ENCODE measurements at places on chromosomes 16 and 17.

DNA sequence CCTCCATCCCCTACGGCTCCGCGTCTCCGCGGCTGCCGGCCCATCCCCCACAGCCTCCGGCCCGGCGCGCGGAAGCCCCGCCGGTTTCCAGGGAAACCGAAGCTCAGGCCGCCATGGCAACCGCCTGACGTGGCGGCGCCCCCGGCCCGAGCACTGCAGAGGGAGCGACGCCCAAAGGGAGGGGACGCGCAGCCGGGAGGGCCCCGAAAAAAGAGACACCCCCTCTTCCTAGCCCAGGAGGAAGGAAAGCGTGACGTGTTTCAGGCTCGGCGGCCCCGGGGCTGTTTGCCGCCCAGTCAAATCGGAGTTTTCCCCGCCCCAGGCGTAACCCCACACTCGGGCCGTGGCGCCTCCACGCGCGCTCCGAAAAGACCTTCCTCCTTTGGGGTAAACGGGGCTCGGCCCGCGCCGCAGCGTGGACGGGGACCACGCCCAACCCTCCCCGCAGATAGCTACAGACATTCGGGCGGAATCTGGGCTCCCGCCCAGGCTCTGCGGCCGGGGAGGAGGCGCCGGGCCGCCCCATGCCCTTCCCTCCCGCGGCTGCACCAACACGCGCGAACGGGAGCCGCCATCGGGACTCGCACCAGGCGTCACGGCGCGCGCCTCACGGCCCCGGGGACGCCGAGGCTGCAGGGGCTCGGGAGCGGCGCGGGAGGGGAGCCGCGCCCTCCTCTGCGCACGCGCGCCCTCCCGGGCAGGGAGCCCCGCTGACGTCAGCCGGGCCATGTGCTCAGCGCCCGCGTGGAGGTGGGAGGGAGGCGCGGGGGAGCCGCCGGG, 7.5 kb downstream of the MNT start:
- DNase-seq = peak; percentile 82

DNA sequence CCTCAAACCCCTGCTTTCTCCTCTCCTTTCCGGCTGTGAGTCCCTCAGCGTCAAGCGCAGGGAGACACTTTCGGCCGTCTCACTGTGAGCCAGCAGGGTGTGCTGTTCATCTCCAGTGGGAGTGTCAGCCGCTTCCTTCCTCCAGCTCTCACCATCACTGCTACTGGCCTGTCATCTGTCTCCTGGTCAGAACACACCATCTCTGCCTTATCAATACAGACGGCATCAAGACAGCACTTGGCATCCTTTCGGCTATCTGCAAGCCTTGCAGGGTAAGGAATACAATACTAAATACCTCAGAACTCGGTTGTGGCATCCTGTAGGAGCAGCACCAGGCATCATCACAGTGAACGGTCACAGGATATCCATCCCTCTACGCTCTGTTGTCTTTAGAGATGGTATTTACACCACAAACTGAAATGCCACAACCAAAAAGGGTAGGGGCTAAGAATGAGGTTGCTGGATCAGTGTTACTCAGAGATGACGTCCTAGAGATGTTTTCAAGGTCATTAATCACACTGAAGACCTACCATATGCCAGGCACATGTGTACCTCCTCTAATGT, 20.7 kb upstream of the CMTM4 start:
- DNase-seq = no peak

DNA sequence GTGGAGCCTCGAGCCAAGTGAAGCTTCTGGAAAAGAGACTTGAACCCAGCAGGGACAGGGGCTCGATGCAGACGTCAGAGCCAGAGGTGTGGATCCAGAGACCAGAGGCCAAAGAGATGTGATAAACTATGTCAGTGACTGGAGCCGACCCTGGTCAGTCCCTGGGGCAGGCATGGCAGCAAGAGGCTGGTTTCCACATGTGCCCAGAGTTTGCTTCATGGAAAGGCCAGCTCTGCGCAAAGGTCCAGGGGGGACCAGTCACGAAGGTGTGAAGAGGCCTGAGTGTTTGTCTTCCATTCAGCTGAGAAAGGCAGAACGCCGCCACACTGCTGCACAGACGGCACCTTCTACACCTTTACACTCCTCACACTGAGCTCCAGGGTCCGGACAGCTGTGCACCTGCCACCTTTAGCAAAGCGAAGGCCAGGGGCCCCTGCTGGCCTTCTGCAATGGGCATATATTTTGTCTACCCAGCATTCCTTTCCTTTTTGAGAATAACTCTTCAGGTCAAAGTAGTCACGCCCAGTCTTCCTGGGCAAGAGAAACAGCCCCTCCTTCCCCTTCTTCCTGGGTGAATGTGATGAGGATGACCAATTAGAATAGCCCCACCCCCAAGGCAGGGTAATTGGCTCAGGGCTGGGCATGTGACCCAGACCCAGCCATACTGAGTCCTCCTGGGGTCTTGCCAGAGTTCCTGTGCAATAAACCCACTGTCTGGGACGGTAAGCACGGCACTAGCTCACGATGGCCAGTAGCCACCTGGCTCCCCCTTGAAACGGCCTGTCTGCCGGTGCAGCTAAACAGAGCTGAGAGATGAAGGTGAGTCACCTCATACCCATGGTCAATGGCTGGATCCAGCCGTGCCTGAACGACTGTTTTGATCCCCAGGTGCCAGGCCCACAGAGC, 2.3 kb upstream of the RPH3AL start:
- no peak for DNase-seq

DNA sequence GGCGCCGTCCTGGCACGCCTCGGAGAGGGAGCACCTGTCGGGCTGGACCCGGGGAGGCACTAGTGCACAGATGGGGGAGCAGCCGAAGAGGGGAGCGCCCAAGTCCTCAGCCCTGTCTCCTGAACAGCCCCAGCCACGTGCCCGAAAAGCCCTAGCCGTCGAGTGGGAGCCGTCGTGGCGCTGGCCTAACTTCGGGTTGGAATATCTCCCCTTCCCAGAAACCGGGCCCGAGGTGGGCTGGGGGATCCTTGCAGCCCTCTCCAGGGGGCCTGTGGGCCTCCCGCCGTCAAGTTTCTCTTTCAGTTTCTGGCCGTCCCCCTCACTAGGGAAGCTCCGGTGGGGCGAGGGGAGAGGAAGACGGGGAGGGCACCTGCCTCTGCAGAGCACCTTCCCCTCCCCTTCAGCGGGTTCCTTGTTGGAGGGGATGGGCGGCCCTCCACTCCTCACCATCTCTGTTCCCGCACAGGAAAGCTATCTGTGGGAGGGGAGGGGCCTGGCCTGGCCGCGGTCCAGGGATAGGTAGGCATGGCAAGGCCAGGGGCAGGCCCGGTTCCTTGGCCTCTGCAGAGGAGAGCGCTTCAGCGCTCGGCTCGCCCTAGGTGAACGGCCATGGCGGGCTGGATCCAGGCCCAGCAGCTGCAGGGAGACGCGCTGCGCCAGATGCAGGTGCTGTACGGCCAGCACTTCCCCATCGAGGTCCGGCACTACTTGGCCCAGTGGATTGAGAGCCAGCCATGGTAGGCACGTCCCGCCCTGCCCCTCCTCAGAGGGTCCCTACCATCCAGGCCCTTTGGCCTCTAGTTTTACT, 709 bp downstream of the STAT5A start:
- DNase-seq = peak; percentile 33

DNA sequence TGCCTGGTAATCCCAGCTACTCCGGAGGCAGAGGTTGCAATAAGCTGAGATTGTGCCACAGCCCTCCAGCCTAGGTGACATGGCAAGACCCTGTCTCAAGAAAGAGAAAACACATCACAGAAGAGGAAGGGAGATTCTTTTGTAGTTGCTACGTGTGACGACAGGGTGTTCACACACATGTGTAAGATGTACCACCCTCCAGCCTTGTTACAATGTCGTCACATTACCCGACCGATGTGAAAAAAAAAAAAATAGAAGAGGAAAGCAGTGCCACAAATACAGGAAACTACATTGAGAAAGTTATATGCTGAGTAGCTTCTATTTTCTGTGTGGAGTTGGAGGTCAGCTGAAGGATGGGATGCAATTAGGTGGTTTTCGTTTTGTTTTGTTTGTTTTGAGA, 56.0 kb downstream of the CLUH start:
- no peak for DNase-seq

DNA sequence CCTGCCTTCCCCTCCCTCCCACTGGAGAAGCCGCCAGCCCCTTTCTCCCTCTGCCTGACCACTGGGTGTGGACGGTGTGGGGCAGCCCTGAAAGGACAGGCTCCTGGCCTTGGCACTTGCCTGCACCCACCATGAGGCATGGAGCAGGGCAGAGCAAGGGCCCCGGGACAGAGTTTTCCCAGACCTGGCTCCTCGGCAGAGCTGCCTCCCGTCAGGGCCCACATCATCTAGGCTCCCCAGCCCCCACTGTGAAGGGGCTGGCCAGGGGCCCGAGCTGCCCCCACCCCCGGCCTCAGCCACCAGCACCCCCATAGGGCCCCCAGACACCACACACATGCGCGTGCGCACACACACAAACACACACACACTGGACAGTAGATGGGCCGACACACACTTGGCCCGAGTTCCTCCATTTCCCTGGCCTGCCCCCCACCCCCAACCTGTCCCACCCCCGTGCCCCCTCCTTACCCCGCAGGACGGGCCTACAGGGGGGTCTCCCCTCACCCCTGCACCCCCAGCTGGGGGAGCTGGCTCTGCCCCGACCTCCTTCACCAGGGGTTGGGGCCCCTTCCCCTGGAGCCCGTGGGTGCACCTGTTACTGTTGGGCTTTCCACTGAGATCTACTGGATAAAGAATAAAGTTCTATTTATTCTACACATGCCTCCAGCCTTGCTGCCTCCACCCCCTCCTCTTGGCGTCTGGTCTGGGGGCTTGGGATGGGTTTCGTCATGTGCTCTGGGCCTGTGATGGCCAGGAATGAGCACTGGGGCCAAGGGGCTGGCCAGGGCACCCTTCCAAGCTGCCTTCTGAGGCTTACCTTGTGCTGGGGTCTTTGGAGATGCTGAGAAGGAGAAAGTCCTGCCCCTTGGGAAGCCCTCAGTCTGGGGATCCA, 7.3 kb downstream of the GJD3 start:
- no peak for DNase-seq

- no peak for DNase-seq
Measured at GRCh38 chr17:28723159-28723835, 2.7 kb downstream of the TLCD1 start.

GRCh38 chr17:80698297-80698696, 153.7 kb downstream of the RPTOR start:
- no peak for DNase-seq

DNA sequence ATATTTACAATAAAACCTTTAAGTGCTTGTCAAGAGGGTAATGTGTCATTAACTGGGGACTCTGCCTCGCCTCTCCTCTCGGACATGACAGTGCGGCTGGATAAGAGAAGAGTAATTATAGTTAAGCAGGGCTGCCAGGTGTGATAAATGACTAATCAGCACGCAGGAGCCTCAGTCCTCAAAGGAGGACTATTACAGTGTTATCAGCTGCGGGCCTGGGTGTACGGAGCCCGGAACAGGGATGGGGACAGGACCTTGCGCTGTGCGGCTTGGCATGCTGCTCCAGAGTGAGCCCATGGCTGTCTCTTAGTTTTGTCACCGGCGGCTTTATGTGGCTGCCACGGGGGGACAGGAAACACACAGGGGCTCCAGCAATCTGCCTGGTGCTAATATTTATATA, 607.2 kb downstream of the MAF start:
- DNase-seq = no peak

GRCh38 chr17:77160091-77160874, 19.5 kb downstream of the SEC14L1 start:
- no peak for DNase-seq

GRCh38 chr17:64107500-64108236, 22.3 kb downstream of the ERN1 start:
- DNase-seq = no peak

- DNase-seq = no peak
Measured at GRCh38 chr17:74485022-74485743, 18.7 kb downstream of the CD300A start.

DNA sequence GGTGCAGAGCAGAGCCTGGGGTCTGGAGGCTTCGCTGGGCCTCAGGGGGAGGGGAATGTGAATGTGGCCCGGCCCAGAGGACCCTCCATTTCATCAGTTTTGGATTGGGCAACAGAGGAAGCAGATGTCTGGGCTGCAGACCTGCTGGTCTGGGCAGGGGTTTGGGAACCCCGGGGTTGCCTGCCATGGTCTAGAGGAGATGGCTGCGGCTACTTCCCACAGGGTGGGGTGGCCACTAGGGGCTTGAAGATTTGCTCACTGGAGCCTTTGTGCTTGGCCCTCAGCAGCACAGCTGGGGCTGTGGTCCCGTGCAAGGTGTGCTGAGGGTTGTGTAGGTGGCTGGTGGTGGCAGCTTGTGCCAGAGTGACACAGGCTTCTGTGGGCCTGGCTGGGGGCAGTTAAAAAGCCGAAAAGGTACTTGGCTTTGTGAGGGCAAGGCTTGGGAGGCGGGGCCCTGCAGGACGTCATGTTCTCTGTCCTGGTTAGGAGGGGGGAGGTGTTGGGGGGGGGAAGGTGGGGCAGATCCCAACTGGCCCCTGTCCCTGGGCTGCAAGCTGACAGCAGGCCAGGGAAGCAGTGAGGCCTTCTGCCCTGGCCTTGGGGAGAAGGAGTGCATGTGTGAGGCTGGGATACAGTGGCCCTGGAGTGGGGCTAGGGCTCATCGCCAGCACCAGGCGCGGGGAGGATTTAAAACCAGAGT, 98.0 kb downstream of the KPNA2 start:
- no peak for DNase-seq

DNA sequence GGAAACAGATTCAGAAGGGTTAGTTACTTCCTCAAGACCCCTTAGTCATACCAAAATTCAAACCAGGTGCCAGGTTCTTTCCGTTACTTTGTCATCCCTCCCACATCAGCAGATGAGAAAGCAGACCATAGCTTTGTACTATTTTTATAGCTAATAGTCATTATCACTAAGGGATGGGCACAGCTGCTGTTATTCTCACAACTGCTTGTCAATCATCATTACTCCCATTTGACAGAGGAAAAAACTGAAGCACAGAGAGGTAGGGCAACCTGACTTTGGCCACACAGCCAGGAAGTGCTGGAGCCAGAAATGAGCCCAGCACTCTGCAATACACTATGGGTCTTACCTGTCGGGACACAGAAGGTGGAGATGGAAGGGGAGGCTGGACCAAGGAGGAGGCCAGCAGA, 30.0 kb downstream of the TEKT5 start:
- DNase-seq = no peak

DNA sequence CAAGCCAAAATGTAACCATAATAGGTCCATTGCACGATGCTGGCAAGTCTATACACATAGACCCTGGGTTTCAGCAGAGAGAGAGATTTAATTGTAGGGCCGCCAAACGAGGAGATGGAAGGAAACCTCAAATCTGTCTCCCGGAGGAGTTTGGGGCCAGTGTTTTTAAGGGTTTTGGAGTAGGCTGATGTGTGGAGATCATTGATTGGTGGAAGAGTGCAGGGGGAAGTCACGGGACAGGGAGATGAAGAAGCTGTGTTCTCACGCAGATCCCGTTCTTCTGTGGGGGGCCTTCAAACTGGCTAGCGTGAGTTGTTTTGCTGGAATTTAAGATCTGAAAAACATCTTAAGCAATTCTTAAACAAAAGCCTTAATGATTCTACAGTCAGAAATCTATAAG, 84.8 kb downstream of the KATNIP start:
- DNase-seq = no peak

- DNase-seq = no peak
Measured at GRCh38 chr16:80350061-80350460, 190.7 kb upstream of the DYNLRB2 start.

Data from stimulated activated CD8-positive, alpha-beta memory T cell treated with anti-CD3 and anti-CD28 coated beads, Interleukin-15, amount 100 ng/mL, for 24 hours (primary cell).